ENCODE measurements at places on chromosomes 16 and 17. TPM values are rescaled to one million over a fixed set of nuclear protein-coding genes. Genes with fewer than 3 reads are reported as not detected.

NPW gene
- not detected for total RNA-seq

STX1B gene
- total RNA-seq, result 1.5 TPM

MYL11 gene
- total RNA-seq, result not detected

NPTX1 gene
- total RNA-seq, result 0.96 TPM

ZNF750 gene
- total RNA-seq, result not detected

IGFBP4 gene
- 633 TPM for total RNA-seq

NOD2 gene
- total RNA-seq, result 4.4 TPM

LRRC37A gene
- 2.7 TPM for total RNA-seq

LRRC75A gene
- total RNA-seq, result 3.0 TPM

SDK2 gene
- total RNA-seq, result 0.46 TPM

MIS12 gene
- total RNA-seq, result 16.4 TPM

CRHR1 gene
- not detected for total RNA-seq

TNS4 gene
- total RNA-seq, result 1.8 TPM

PLXDC1 gene
- total RNA-seq, result 11.0 TPM

ABCA5 gene
- total RNA-seq, result 32.9 TPM

ABCA8 gene
- total RNA-seq, result 49.8 TPM

CD300LB gene
- 1.0 TPM for total RNA-seq

TSR1 gene
- 31.6 TPM for total RNA-seq

TEDC2 gene
- total RNA-seq, result 0.50 TPM

ARL5C gene
- total RNA-seq, result not detected

SCN4A gene
- total RNA-seq, result 7.0 TPM

PRKCA gene
- total RNA-seq, result 12.1 TPM

NPIPA3 gene
- not detected for total RNA-seq

PHOSPHO1 gene
- total RNA-seq, result 0.60 TPM

TBC1D3H gene
- total RNA-seq, result not detected

Measured in omental fat pad (tissue), 4 donors.